Anterior cingulate cortex (tissue), 58 donors: ENCODE measurements at places on chromosomes 5 and 9.
A peak's percentile ranks its signal among the peaks of the same experiment; 100 is the strongest.

- no peak for DNase-seq
Measured at GRCh38 chr9:137193771-137194170, 5.3 kb downstream of the SSNA1 start.

GRCh38 chr9:87973730-87974292 lies 522 bp downstream of the CDK20 start:
- peak; percentile 48 for DNase-seq

DNA sequence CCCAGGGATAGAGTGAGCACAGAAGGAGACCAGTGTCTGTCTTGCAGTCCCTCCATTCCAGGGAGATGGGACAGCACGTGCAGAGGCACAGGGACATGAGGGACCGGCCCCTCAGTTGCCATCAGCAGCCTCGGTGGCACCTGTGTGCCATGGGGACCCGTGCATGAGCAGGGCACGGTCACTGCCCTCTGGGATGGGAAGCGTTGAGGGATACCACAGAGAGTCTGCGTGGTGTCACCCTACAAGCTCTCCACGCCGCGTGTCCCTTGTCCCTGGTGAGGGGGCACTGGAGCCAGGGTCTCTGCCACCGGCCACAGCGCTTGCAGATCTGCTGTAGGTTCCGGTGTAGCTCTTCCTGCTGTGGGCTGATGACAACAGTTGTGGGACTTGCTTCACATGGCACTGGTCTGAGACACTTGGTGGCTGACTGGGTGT lies 108.1 kb downstream of the CACNA1B start:
- DNase-seq, result no peak

DNA sequence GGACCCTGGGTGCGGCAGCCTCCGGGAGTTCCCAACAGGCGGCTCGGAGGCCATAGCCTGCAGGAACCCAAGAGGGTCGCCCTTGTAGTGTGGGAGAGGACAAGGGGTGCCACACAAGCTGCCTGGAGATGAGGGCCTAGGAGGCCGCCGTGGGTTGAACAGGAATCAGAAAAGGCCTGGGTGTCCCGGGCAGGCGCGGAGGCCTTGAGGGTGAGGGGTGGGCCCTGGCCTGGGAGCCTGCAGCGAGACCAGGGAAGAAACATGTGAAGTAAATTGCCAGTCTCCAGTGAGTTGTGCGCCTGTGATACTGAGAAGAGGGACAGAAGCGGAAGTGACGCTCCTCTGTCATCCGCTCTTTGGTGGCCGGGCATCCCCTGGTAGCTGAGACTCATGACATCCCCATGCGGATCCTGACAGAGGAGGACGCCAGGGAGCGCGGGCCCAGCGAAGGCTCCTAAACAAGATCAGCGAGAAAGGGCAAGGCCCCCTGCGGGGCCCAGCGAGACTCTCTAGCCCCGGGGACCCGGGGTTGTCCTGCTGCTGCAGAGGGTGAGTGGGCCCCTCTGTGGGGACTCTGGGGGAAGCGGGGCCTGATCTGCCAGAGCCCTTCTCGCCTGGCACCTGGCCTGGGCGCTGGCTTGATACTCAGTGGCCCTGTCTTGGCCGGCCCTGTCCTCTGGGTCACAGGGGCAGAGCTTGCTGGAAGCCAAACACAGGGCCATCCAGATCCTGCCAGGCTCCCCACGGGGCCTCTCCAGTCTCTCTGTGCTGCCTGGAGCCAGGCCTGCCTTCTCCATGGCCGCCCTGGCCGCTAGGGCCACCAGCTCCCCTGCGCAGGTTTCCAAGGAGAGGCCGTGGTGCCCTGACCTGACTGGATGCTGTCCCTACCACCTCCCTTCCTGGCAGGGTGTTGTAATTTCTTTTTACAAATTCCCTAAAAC lies 788.4 kb downstream of the TLE4 start:
- no peak for DNase-seq

GRCh38 chr5:41748631-41749030 lies 121.6 kb downstream of the OXCT1 start:
- no peak for DNase-seq

- no peak for DNase-seq
Measured at GRCh38 chr5:9356351-9356825, 189.5 kb downstream of the SEMA5A start.

DNA sequence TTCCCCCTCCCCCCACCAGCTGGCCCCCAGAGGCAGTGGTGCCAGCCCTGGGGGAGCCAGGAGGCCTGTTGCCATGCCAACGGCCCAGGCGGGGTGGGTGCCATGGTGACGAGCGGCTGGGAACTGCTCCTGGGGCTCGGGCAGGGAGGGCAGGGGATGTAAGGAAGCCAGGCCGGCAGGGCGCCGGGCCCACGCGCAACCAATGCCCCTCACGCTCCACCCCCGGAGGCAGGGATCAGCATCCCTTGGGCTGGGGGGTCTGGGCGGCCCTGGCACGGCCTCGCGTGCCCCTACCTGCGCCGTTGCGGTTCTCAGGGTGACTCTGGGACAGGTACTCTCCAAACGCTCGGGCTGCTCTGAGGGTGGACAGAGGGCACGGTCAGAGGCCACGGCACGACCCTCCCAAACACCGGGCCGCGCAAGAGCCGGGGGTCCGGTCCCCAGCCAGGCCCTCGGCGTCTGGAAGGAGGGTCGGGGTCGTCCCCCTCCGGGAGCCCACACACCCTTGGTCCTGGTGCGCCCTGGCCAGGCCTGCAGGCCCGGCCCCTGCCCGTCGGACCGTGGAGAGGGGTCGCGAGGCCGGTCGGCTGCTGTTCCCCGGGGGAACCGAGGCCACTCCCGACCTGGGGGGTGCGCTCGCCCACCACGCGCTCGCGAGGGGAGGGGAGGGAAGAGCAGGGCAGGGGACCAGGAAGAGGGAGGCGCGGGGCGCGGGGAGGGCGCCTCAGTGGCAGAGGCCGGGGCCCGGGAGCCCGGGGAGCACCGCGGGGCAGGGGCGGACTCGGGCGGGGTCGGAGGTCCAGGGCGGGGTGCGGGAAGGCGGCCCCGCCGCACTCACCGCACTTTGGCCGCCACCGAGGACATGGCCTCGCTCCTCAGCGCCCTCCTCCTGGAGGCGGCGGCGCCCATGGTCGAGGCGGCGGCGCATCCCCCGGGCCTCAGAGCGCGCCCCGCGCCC lies 661 bp downstream of the NSMF start:
- DNase-seq, result peak; percentile 77

DNA sequence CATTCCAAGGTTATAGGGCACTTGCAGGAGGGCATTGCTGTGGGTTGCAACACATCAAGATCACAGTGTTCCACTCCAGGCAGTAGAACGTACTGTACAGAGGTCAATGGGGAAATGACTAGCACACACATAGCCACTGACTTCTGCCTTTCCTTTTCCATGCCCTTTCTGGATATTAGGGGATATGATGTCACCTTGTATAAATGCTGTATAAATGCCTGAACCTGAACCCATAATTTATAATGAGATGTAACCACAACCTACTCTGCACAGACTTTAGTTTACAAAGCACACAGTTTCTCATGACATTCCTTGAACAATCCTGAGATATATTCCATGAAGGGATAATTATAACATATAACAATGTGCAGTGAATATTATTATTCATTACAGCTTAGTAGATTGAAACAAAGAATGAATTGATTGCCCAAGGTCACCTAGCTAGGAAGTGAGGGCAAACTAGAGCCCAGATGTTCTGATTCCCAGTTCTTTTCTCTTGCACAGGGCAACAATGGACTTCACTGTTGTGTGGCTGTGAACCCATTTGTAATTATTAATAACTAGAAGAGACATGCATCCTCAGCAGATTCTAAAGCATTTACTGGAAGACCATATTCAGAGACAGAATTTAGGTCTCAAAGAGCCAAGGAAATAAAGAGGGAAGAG lies 5.6 kb upstream of the ABLIM3 start:
- DNase-seq, result no peak

GRCh38 chr9:72128526-72128925 lies 20.7 kb upstream of the GDA start:
- no peak for DNase-seq

DNA sequence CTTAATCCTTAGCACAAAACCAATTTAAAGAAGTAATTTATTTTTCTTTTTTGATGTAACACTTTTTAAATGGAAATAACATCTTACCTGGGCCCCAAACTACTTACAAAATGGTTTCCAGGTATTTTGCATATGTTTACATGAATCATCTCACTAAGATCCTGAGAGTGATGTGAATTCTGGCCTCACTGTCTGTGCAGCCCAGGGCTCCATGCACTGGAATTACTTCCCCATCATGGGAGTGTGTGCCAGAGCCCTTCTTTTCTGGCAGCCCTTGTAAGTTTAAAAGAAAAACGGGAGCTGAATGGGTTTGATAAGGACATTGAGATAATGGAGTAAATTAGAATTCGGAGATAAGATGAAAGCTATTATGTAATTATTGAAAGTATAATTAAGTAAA lies 12.2 kb upstream of the F2R start:
- no peak for DNase-seq

DNA sequence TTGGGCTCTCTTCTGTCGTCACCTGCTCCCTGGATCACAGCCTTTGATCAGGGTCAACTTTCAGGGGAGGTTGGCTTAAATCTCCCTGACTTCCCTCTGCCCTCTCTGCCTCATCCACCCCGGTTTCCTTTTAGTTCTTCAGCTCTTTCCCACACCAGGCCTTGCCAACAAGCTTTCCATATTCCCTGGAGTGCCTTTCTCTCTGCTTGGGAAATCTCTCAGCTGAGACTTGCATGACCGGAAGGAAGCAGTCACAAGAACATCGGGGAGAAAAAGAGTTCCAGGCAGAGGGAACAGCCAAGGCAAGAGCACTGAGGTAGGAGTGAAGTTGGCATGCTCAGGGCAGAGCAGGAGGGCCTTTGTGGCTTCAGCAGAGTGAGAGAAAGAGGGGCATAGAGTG lies 88.4 kb upstream of the HSPA9 start:
- DNase-seq, result no peak

GRCh38 chr5:112445626-112446350 lies 26.7 kb upstream of the EPB41L4A start:
- DNase-seq, result no peak

- no peak for DNase-seq
Measured at GRCh38 chr9:35481347-35481975, 8.4 kb upstream of the RUSC2 start.

DNA sequence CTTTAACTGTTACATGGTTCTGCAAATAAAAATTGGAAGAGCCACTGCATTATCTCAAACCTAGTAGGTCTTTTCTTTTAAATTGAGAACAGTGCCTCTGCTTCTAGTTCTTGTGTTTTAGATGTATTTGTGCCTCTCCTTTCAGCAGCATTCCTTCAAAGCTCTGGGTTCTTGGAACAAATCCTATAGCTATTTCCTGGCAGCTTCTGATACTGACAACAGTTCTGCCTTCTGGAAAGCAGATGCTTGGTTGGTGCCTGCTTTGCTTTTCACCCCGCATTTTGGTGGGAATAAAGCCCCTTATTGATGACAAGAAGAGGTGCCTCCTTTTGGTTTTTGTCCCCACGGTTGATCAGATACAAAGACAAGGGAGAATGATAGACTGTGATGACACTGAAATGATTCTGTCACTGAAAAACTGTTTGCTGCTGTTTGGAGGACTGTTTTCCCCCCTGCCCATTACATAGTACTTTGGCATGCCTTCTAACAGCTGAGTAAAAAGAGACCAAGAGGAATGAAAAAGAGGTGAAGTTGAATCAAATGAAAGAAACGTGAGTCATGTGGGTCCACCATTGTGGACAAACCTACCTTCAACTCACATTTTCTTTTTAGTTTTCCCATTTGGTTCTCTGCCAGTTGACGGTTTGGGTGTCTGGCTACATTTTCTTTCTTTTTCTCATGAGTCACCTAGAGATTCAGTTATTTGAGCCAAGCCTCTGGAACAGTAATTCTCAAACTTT lies 5.6 kb downstream of the PTCD2 start:
- DNase-seq, result no peak

GRCh38 chr9:133098871-133099270 lies 22.2 kb downstream of the RALGDS start:
- no peak for DNase-seq
